B cell (primary cell): ENCODE measurements at places on chromosomes 12 and 14. TPM values are rescaled to one million over a fixed set of nuclear protein-coding genes. Genes with fewer than 3 reads are reported as not detected.

GRCh38 chr14:72165229-72165698, 233.0 kb downstream of the RGS6 start:
- no peaks in the 10 kb centered on the region for H3K36me3 ChIP-seq
- peaks cover 8% of the 10 kb centered on the region for H3K4me1 ChIP-seq
- no peak overlapping the region for H3K4me3 ChIP-seq
- no peak overlapping the region for H3K27ac ChIP-seq
- DNase-seq, result no peak

DNA sequence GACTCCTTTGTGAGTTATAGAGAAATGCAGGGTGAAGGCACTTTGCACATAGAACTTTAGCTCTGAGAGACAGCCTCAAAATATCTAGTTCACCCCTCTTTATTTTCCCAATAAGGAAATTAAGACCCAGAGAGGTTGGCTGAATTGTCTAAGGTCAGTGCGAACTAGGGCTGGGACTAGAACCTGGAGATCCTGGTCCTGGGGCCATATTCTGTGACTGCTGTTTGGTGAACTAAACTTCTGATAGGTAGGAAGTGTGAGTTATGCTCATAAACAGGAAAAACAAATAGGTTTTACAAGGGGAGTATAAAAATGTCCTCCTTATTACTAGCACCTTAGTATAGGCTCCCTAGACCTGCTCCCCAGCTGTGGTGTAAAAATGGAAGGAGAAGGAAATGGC, 53.9 kb downstream of the DAD1 start:
- no peaks in the 10 kb centered on the region for H3K36me3 ChIP-seq
- peaks cover 59% of the 10 kb centered on the region for H3K4me1 ChIP-seq
- H3K27ac ChIP-seq, result no peak overlapping the region
- no peak for DNase-seq

DNA sequence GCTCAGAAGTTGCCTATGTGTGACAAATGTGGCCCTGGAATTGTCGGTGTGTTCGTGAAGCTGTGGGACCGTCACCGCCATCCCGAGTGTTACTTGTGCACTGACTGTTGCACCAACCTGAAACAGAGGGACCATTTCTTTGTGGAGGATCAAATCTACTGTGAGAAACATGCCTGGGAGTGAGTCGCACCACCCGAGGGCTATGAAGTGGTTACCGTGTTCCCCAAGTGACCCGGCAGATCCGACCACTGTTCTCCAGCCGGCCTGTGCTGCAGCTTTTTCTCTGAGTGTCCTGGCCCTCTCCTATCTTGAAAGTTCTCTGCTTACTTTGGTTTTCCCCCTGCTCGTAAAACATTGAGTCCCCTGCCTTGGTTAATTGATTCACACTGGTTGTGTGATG, 65.3 kb downstream of the VCPKMT start:
- H3K36me3 ChIP-seq, result no peaks in the 10 kb centered on the region
- DNase-seq, result no peak
- no peaks in the 10 kb centered on the region for H3K27me3 ChIP-seq
- H3K4me3 ChIP-seq, result no peak overlapping the region
- H3K4me1 ChIP-seq, result peaks cover 33% of the 10 kb centered on the region

- no peaks in the 10 kb centered on the region for H3K36me3 ChIP-seq
- no peak overlapping the region for H3K27ac ChIP-seq
- no peak for DNase-seq
- no peak overlapping the region for H3K4me3 ChIP-seq
- H3K27me3 ChIP-seq, result no peaks in the 10 kb centered on the region
- H3K4me1 ChIP-seq, result no peaks in the 10 kb centered on the region
Measured at GRCh38 chr14:39339003-39339402, 93.2 kb downstream of the FBXO33 start.

DNA sequence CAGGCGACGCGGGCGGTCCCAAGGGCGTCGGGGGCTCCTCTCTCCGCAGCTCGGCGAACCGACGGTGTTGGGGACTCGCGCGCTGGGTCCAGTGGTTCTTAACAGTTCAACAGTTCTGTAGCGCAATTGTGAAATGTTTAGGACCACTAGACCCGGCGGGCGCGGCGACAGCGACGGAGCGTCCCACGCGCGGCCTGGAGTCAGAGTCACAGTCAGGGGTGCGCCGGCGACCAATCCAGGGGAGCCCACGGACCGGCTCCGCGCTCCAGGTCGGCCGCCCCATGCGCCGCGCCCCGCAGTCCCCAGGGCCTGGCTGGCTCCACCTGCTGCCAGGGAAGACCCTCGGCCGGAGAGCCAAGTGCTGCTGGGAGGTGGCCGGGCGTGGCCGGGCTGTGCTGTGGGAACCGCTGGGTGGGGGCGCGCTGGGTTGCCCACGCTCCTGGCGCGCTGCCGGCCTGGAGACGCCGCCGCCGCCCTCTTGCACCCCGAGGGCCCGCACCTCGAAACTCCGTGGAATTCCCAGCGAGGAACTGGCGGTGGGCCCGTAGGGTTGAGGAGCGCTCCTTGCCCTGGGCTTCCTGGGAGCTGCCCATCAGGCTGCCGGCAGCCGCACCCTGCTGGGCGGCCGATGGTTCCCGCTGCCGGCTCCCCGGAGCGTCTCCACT, 20.9 kb upstream of the KIF26A start:
- DNase-seq, result no peak
- H3K27me3 ChIP-seq, result no peaks in the 10 kb centered on the region
- no peak overlapping the region for H3K4me3 ChIP-seq
- no peak overlapping the region for H3K27ac ChIP-seq

DNA sequence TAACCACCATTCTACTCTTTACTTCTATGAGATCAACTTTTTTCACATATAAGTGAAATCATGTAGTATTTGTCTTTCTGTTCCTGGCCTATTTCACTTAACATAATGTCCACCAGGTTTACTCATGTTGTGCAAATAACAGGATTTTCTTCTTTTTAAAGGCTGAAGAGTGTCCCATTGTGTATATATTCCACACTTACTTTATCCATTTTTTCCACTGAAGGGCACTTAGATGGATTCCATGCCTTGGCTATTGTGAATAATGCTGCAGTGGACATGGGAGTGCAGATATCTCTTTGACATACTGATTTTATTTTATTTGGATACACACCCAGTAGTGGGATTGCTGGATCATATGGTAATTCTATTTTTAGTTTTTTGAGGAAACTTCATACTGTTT, 181.1 kb upstream of the HMGA2 start:
- no peaks in the 10 kb centered on the region for H3K27me3 ChIP-seq
- DNase-seq, result no peak
- H3K4me1 ChIP-seq, result no peaks in the 10 kb centered on the region
- no peak overlapping the region for H3K27ac ChIP-seq
- no peak overlapping the region for H3K4me3 ChIP-seq

DNA sequence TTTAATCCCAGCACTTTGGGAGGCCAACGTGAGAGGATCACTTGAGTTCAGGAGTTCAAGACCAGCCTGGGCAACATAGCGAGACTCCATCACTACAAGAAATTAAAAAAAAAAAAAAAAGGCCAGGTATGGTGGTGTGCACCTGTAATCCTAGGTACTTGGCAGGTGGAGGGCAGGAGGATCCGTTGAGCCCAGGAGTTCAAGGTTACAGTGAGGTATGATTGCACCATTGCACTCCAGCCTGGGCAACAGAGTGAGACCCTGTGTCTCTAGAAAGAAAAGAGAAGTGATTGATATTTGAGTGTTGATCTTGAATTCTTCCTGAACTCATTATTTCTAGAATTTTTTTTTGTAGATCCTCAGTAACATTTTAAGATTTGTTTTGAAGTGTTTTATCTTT, 59.4 kb downstream of the ADIPOR2 start:
- no peaks in the 10 kb centered on the region for H3K27me3 ChIP-seq
- H3K4me1 ChIP-seq, result peaks cover 6% of the 10 kb centered on the region
- H3K4me3 ChIP-seq, result no peak overlapping the region
- no peak for DNase-seq

GRCh38 chr12:98771811-98772752, 127.0 kb downstream of the APAF1 start:
- DNase-seq, result no peak
- H3K4me1 ChIP-seq, result no peaks in the 10 kb centered on the region
- H3K36me3 ChIP-seq, result no peaks in the 10 kb centered on the region
- H3K27ac ChIP-seq, result no peak overlapping the region
- no peak overlapping the region for H3K4me3 ChIP-seq

GRCh38 chr14:77181603-77182437, at the start of gene TMEM63C:
TSS of gene TMEM63C (plus strand) at chr14:77181798. CDS start at chr14:77218814, 37,016 bp downstream.
- peak within 1 kb of the TSS; percentile 54 for H3K27ac ChIP-seq
- peak within 1 kb of the TSS; percentile 27 for H3K4me3 ChIP-seq
- H3K4me1 ChIP-seq, result peaks cover 30% of the 10 kb centered on the region
- peak; percentile 67 for DNase-seq

- no peak overlapping the region for H3K4me3 ChIP-seq
- no peaks in the 10 kb centered on the region for H3K27me3 ChIP-seq
- H3K27ac ChIP-seq, result no peak overlapping the region
- DNase-seq, result no peak
- no peaks in the 10 kb centered on the region for H3K36me3 ChIP-seq
Measured at GRCh38 chr12:24879644-24880043, 69.3 kb downstream of the BCAT1 start.

GRCh38 chr14:71472356-71473340, 459.6 kb upstream of the RGS6 start:
- no peaks in the 10 kb centered on the region for H3K27me3 ChIP-seq
- no peak for DNase-seq
- no peaks in the 10 kb centered on the region for H3K36me3 ChIP-seq
- no peak overlapping the region for H3K27ac ChIP-seq

DNA sequence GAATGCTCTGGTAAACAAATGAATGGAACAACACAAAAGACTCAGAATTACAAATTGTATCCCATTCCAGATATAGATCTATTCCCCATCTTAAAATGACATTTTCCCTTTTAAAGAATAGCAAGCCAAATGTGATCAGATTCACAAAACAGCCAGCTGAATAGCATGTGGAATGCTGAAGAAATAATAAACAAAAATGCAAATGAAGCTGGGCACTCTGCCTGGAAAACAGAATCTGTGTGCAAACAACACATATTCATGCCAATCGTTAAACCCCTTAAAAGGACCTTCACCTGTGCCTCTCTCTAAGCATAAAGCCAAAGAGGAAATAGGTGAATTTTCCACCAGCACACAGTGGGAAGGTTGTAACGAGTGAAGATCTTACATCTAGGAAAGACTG, 67.9 kb upstream of the PDZRN4 start:
- H3K36me3 ChIP-seq, result no peaks in the 10 kb centered on the region
- H3K27ac ChIP-seq, result no peak overlapping the region
- H3K4me3 ChIP-seq, result no peak overlapping the region
- no peaks in the 10 kb centered on the region for H3K4me1 ChIP-seq

DNA sequence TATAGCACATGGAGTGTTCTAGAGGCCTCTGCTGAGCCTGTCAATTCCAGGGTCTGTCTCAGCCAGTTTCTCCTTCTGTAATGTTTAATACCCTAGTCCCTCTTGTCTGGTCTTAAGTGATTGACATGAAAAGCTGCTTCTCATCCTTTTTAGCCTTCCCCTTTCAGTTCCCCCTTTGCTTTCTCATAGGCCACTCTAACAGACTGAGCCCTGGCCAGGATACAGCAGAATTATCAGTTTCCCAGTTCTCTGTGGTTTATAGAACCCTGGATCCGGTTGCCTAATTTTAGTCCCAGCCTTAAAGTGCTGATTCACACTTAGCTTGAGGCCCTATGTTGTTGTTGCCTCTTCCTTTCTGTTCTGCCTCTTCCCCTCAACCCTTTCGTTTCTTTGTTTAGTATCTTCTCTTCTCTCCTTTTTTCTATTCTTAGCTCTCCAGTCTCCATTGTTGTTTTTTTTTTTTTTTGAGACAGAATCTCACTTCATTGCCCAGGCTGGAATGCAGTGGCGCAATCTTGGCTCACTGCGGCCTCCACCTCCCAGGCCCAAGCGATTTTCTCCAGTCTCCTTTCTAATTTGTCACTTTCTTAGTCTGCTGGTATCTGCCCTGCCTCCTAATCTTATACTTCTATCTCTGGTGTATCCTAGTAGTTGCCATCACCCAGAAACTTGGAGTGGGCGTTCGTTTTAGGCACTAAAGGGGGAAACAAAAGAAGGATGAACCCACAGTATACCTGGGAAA, 2.9 kb upstream of the BIN2 start:
- H3K36me3 ChIP-seq, result no peaks in the 10 kb centered on the region
- H3K27ac ChIP-seq, result peak overlapping the region; percentile 64
- peaks cover 79% of the 10 kb centered on the region for H3K4me1 ChIP-seq
- H3K4me3 ChIP-seq, result no peak overlapping the region
- DNase-seq, result peak; percentile 73

DNA sequence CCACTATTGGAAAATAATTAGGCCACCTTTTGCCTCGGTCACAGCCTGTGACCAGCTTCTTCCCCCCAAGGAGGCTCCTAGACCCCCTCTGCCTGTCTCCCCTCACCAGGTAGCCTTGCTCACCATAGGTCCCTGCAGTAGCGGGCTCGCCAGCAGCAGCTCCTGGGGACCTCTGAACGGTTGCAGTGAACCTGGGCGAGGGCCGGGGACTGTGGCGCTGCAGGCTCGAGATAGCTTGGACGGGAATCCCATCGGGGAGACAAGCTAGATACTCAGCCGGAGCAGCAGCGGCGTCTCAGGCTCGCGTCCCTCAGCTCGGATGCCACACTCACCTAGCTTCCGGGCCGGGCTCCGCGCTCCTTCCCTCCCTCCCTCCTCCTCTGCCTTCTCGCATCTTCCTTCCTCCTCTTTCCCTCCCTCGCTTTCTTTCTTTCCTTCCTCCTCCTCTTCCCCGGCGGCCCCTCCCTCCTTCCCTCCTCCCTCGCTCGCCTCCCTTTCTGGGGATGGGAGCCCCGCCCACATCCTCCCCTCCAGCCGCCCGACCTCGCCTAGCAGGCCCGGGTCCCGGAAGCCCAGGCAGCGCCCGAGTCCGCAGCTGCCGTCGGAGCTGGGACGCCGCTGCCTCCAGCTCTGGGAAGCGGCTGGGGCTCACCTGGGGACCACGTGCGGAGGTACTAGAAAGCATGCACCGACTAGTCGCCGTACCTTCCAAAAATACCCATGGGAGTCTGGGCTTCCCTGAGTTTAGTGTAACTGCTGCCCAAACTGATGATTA, at the start of gene BMP4:
TSS of gene BMP4 (minus strand) at position 399 of the 775 bp plus-strand sequence. CDS start 4,603 bp downstream, outside the sequence.
- peak within 1 kb of the TSS; percentile 32 for H3K4me3 ChIP-seq
- H3K27ac ChIP-seq, result no peak within 1 kb of the TSS
- peaks cover 38% of the 10 kb centered on the region for H3K4me1 ChIP-seq

DNA sequence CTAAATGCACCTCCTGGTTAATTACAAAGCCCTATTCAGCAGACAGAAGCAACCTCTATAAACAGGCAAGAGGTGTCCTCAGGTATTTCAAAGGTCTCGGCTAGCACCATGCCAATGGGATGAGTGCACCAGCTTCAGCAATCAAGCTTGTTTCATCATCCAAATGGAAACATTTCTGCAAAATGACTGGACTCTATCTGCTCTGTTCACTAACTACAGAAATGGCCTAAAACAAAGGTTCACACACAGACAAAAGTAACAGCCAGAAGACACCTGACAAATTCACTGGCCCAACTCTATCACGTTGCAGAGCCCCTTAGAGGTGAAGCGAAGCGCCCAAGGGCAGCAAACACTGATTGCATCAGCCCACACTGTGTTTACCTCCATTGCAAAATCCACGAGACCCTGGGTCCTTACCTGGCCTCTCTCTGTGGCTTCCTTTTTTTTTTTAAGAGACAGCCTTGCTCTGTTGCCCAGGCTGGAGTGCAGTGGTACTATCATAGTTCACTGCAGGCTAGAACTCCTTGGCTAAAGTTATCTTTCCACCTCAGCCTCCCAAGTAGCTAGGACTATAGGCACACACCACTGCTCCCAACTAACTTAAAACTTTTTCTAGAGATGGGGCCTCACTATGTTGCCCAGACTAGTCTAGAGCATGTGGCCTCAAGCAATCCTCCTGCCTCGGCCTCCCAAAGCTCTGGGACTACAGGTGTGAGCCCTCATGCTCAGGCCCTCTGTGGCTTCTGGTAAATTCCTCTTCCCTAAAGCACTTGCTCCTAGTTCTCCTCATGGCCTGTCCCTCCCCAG, 8.5 kb upstream of the SYNE3 start:
- H3K27ac ChIP-seq, result no peak overlapping the region
- no peak for DNase-seq
- H3K4me3 ChIP-seq, result no peak overlapping the region
- H3K27me3 ChIP-seq, result no peaks in the 10 kb centered on the region

The SLC10A1 gene
- total RNA-seq, result not detected in 2 replicates

The KRT73 gene
- not detected in 2 replicates for total RNA-seq

The CD4 gene
- 0.49 TPM in 2 replicates for total RNA-seq
